Renal pelvis (tissue), 12 donors: ENCODE measurements at places on chromosomes 12 and 14. TPM values are rescaled to one million over a fixed set of nuclear protein-coding genes. Genes with fewer than 3 reads are reported as not detected.

GRCh38 chr14:100864206-100864605, 38.3 kb downstream of the MEG3 start:
- DNase-seq, result no peak

GRCh38 chr14:71290960-71291466, 383.8 kb downstream of the PCNX1 start:
- no peak for DNase-seq

DNA sequence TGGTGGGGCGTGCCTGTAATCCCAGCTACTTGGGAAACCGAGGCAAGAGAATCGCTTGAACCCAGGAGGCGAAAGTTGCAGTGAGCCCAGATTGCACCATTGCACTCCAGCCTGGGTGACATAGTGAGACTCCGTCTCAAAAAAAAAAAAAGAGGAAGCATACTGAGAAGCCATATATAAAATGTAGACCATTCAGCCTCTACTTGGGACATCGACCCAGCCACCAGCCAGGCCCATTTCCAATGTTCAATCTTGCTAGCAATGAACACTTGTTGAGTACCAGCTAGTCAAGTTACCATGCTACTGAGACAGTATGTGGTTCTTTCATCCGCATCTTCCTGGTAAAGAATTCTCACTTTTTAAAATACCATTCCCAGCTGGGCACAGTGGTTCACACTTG, 33.4 kb upstream of the RASSF8 start:
- no peak for DNase-seq

- DNase-seq, result no peak
Measured at GRCh38 chr12:104457746-104458693, 1.3 kb downstream of the CHST11 start.

GRCh38 chr12:29207120-29207519, 58.0 kb downstream of the FAR2 start:
- DNase-seq, result no peak

Gene FAM90A1
- 3.1 TPM for polyA plus RNA-seq
